Natural killer cell treated with Interleukin-12 subunit alpha and Interleukin-12 subunit beta and Interleukin-15 and Interleukin-18, amount 100 ng/mL, for 72 hours (primary cell): ENCODE measurements at places on chromosomes 3 and 15. TPM values are rescaled to one million over a fixed set of nuclear protein-coding genes. Genes with fewer than 3 reads are reported as not detected.

FEZF2 gene
- not detected for total RNA-seq

IFT57 gene
- 16.4 TPM for total RNA-seq

ARGFX gene
- total RNA-seq = not detected

AP3B2 gene
- total RNA-seq = 1.1 TPM

SHC4 gene
- total RNA-seq = 2.8 TPM

PARP15 gene
- total RNA-seq = 72.9 TPM

WDR49 gene
- total RNA-seq = 0.59 TPM

RNU5B-1 gene
- not detected for total RNA-seq

- DNase-seq = no peak
Measured at GRCh38 chr15:62439543-62440016, 274.5 kb upstream of the C2CD4B start.

- no peak for DNase-seq
Measured at GRCh38 chr3:192710366-192710765, 17.0 kb downstream of the FGF12 start.

GRCh38 chr3:18398448-18398847 lies 26.7 kb downstream of the SATB1 start:
- DNase-seq = no peak

DNA sequence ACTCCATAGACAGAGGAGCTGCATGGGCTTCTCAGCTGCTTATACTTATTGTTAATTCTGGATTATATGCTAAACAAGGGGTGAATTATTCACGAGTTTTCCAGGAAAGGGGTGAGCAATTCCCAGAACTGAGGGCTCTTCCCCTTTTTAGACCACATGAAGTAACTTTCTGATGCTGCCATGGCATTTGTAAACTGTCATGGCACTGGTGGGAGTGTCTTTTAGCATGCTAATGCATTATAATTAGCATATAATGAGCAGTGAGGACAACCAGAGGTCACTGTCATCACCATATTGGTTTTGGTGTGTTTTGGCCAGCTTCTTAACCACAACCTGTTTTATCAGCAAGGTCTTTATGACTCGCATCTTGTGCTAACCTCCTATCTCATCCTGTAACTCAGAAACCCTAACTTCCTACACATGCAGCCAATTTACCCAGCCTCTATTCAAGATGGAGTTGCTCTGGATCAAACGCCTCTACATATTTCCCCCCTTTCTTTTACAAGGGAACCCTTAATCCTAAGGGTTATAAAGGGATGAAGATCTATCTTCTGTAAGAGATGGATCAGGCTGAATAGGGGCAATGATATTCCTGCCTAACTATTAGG lies 12.1 kb upstream of the DMXL2 start:
- DNase-seq = no peak

- DNase-seq = no peak
Measured at GRCh38 chr15:31372635-31373091, 46.0 kb downstream of the KLF13 start.

DNA sequence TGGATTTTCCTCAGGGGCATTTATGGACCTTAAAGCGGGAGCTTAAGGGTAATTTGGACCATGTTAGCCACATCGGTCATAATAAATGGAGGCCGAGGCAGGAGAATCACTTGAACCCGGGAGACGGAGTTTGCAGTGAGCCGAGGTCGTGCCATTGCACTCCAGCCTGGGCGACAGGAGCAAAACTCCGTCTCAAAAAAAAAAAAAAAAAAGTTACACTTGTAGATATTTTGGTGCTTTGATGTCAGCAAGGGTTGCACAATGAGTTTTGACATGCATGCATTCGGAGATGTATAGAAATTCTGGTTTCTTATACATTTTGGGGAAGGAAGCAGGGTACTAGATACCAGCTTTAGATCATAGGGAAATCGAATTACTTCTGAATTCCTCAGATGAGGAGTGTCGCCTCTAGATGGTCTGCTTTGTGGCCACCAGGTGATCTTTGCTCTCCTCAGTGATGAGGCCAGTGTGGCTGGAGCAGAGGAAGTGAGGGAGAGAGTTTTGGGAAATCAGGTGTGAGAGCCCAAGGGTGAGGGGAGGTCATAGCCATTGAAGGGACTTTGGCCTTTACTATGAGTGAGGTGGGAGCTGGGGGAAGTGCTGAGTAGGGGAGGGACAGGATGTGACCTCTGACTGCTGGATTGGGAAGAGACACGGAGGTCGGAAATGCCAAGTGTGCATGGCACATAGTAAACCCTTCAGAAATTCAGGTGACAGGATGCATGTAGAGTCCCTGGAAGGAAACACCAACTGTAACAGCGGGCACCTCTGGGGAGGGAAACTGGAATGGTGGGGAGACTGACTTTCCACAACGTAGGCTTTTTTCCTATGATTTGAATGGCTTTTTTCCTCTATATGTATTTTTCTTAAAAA lies 8.4 kb upstream of the RBSN start:
- no peak for DNase-seq

- DNase-seq = no peak
Measured at GRCh38 chr3:78101384-78101783, 1061.5 kb downstream of the ROBO2 start.

DNA sequence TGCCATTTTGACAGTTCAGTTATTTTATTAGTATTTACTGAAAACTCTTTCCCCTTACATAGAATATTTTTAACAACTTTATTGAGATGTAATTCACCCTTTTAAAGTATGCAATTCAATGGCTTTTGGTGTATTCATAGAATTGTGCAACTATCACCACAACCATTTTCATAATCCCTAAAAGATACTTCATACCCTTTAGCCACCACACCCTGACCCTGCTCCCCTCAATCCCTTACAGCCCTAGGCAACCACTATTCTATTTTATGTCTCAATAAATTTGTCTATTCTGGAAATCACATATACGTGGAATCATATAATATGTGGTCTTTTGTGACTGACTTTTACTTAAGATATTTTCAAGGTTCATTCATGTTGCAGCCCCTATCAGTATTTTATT lies 29.7 kb downstream of the TEX9 start:
- DNase-seq = no peak

- no peak for DNase-seq
Measured at GRCh38 chr3:14156843-14157561, 21.4 kb downstream of the XPC start.

GRCh38 chr15:89964232-89964954 lies 36.7 kb upstream of the ZNF710 start:
- no peak for DNase-seq

DNA sequence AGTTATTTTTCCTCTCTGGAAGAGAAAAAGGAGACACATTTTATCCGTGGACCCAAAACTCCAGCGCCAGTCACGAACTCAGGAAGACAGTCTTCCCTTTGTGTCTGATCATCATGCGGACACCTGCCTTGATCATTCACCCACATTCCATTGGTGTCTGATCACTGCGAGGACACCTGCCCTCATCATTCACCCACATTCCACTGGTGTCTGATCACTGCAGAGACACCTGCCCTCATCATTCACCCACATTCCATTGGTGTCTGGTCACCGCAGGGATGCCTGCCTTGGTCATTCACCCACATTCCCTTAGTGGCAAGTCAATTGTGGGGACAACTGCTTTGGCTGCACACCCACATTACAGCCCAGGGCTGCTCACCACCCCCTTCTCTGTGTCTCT lies 148.9 kb downstream of the ROBO1 start:
- DNase-seq = no peak

GRCh38 chr15:64905119-64905831 lies 6.4 kb upstream of the ANKDD1A start:
- peak; percentile 88 for DNase-seq

- no peak for DNase-seq
Measured at GRCh38 chr3:70911719-70912118, 599.3 kb upstream of the MDFIC2 start.

GRCh38 chr3:189300345-189300744 lies 128.6 kb downstream of the TPRG1 start:
- no peak for DNase-seq
